ENCODE measurements at places on chromosomes 11 and 22.

GRCh38 chr11:95780544-95780943 is 9.0 kb downstream of the FAM76B start:
- no peak for DNase-seq

DNA sequence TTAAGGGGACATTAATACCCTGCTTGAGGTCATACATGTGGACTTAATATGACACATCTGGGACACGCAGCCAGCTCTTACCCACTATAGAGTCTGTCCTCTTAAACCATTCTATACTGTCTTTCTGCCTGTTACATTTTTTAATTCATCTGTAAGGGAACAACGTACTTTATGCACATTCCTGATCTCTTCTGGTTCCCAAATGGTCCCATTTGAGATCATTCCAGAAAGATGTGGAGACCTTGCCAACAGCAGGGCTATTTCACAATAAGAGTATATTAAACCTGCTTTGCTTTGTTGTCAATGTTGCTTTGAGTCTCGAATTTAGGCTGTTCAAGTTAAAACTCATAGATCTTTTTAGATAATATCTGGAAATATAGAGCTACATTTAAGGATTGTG is 332.2 kb upstream of the RAG2 start:
- no peak for DNase-seq

- DNase-seq = peak; percentile 5
Observed at GRCh38 chr11:6481924-6482275, 599 bp downstream of the TIMM10B start.

DNA sequence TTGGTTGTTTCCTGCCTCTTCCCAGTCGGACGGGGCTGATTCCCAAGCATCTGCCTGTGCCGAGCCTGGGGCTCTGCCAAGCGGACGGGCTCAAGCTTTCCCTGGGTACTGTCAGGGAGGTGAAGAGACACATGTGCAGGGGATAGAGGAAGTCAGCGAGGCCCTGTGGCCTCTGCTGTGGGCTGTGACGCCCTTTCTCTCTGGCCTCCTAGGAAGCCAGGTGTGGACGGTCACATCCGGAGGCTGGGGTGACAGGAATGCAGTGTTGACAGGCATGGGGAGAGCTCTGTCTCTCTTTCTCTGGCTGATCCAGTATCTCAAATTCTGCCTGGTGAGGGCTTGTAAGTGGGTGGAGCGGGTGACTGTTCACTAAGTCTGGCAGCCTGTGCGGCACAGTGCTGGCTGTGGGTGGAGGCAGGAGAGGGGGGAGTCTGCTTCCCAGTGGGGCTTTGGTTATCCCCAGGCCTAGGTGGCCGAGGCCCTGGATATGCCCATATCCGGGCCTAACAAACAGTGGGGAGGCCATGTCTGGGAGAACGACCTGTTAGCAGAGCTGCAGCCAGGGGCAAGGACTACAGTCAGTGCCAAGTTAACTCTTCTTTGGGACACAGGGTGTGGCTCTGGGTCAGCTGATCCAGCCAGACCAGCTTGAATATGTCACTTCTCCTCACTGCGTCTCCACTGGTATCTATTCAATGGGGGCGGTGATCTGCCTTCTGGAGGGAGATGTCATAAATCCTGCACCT is 1.9 kb downstream of the KCTD17 start:
- no peak for DNase-seq

DNA sequence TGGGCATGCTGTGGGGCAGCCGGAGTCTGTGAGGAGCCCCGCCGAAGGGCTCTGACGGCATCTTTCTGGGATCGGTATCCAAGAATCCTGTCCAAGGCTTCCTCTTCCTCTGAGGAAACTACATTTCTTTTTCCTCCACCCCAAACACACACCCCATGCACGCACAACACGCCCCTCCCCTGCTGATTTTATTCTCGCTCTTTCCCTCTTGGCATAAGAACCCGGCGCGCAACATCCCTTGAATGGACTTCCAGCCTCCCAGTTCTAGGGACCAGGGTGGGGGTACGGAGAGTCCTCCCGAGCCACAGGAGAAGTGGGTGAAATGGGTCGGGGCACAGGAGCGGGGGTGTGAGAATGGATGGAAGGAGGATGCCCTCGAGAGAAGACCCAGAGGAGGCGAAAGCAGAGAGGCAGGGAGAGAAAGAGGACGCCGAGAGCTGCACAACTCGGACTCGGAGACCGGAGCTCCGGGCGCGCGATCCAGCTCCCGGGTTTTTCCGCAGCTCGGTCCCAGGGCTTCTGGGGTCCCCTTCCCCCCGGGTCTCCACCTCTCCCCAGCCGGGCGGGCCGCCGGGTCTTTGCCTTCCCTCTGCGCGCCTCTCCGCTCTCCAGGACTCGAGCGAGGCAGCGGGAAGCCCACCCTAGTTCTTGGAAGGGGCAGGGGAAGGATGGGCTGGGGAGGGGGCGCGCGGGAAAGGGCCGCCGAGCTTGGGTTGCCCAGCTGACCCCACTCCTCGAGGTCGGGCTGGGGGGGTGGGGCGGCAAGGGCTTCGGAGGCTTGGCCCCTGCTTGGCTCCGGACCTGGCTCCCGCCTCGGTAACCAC is 1.5 kb upstream of the LARGE1 start:
- peak; percentile 13 for DNase-seq

- DNase-seq = no peak
Observed at GRCh38 chr22:37349043-37349814, 66.9 kb downstream of the CYTH4 start.

- DNase-seq = no peak
Observed at GRCh38 chr11:128238521-128239265, 348.7 kb downstream of the ETS1 start.
